ENCODE measurements at places on chromosomes 4 and X.

GRCh38 chrX:15142084-15142715 lies 127.7 kb downstream of the ASB9 start:
- DNase-seq = no peak

- DNase-seq = no peak
These were observed 243.4 kb upstream of the GRID2 start for GRCh38 chr4:92060333-92060732.

DNA sequence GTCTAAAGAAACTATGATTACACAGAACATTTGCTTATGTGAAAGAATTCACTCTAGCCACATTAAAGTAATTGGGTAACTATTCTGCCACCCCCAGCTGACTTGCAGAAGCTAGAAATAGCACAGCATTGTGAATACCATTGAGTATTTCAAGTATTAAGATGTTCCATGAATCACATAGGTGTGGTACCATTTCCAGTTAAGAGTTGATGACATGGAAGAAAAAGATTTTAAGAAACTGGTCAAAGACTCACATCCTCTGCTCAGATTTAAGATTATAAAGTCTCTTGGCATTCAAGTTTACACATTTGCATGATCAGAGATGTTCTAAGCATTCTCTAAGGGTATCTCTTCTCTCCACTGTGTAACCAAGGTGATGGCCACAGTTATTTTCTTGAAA lies 287.5 kb downstream of the CAMK2D start:
- DNase-seq = peak; percentile 31

DNA sequence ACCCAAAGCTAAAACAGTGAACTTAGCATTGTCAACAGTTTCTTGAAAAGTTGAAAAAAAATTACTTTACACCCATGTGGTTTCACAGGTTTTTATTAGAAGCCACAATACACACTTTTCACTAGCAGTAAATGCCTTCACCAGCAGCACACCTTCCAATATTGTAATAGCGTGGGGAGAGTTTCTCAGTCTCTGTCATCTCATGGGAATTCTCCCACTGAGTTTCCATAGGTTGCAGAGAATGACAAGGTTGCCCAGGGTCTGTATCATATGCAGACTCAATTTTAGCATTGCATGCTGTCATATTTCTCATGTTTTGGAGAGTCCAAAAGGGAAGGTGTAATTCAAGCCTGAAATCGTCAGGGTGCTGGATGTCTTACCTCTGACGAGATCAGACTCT lies 486.1 kb upstream of the TENM3 start:
- DNase-seq = no peak

DNA sequence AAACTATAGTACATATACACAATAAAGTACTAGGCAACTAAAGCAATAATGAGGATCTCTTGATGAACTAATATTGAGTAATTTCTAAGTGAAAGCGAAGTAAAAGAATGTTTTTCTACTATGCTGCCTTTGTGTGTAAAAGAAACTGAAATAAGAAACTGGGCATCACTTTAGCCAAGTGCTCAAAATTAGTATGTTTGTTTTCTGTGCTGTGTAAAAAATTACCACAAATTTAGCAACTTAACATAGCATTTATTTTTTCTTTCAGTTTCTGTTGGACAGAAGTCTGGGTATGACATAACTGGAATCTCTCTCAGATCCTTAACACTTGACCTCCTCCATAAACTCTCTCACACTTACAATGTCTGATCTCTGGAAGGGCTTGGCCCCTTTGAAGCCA lies 687.1 kb upstream of the MAGEB2 start:
- DNase-seq = no peak

GRCh38 chr4:107094976-107095375 lies 58.9 kb upstream of the DKK2 start:
- no peak for DNase-seq

DNA sequence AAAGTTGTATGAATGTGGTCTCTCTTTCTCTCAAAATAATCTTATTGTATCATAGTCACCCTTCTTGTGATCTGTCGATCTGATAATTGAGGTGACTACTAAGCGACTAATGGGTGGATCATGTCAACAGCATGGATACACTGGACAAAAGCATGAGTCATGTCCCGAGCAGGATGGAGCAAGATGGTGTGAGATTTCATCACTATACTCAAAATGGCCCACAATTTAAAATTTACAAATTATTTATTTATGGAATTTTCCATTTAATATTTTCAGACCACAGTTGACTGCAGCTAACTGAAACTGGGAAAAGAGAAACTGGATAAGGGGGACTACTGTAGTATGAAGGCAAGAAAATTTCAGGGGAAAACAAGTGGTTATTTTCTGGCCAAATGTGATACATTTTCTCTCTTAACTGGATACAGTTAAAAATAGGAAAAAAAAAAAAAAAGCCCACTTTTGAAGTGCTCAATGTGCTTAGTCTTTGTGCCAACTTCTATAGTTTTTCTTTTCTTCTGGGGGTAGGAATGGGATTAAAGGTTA lies 25.3 kb downstream of the FAM241A start:
- DNase-seq = peak; percentile 40

- DNase-seq = no peak
These were observed 56.4 kb downstream of the STARD8 start for GRCh38 chrX:68703846-68704245.

DNA sequence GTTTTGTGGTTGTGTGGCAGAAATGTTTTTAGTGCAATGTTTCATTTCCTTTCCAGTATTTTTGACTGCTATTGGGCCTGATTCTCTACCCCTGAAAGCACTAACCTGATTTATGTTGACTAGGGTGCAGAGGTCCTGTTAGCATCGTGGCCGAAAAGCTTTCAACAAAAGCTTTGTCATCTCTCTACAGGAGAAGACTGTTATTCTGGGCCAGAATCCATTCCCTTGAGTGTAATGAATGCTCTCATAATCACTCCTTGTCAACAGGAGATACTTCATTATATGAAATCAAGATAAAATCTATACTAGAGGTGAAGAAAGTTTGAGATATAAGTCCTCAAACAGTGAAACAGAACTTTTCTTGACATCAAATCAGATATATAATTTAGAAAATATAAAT lies 195.5 kb downstream of the ZNF330 start:
- no peak for DNase-seq

DNA sequence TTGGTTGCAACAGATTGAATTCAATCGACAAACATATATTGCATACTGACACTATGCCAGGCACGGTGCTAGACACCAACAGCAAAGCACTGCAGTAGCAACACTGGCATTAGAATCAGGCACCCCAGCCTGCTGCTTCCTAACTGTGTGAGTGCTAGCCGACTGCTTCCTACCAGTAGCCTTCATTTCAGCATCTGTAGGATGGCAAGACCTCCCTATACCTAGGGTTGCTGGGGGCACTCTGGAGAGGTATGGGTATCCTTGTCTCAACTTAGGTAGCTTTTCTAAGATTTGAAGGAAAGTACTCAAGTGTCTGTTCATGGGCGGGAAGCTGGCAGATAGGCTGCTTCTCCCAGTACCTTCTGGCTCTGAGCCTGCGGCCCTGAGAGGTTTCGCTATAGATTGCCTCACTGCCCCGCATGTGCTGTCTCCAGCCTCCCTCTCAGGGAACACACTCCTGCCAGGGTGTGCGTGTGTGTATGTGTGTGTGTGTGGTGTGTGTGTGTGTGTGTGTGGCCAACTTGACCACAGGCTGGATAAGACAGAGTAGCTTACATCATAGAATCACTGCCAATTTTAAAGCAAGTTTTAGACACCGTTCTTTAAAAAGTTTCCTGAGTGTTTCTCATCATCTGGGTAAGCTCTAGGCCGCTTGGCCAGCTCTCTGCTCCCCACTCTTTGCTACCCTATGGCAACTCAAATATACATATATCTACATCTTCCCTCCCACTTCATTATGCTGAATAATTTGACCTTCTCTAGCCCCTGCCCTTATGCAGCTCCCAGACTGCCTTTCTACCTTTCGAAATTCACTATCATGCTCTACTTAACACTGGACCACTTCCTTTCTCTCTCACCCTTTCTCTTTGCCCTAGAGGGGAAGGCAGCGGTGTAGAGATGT lies 97.0 kb upstream of the PJA1 start:
- no peak for DNase-seq

GRCh38 chr4:47827343-47828047 lies 10.4 kb downstream of the CORIN start:
- DNase-seq = no peak

- peak; percentile 36 for DNase-seq
These were observed at the start of gene NAAA for GRCh38 chr4:75940692-75941253. NAAA (minus strand) TSS chr4:75941013; CDS start chr4:75940949, 64 bp downstream.

GRCh38 chr4:16900325-16900724 lies 1.9 kb upstream of the LDB2 start:
- no peak for DNase-seq

DNA sequence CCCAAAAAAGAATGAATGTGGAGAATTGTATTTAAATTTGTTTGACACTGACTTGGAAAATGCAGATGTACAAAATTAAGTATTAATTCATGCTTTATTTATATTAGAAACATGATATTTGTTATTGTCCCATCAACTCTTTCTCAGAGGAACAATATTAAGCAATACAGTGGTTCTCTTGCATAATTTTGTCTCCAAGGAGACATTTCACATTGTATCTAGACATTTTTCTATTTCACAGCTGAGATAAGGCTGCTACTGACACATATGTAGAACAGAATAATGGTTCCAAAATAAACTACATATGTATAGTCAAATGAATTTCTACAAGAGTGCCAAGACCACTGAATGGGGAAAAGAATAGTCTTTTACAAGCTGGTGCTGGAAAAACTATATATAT lies 427.9 kb upstream of the SPANXN1 start:
- DNase-seq = no peak

DNA sequence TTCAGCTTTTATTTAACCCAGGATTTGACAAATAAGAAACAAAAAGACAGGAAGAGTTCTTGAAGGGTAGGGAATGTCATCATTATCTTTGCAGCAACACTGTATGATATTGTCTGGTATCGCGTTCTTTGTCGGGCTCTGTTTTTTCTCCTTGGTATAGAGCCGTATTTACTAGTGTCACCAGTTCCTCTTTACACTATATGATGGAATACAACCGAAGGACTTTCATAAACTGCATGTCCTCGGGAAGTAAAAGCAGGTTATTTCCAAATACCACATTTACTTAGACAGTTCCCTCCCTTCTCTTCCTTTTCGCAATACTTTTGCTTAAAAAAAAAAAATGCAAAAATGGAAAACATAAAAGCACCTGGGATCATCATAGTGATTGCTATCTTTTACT lies 96.6 kb upstream of the IL13RA1 start:
- no peak for DNase-seq

DNA sequence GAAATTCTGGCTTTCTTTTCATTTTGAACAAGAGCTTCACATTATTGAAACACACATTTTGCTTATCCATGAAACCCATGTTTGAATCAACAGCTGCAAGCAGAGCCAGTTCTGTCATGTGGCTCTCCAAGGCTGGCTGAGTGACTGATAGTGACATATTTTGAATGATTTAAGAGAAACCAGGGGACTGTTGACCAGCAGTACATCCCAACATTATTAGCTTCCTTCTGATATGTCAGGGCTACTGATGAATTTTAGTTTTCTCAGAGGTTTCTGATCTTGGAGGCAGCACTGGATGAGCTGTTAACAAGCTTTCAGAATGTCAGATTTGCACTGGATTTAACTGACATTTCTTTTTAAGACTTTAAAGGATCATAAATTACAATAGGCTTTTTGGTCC lies 74.6 kb upstream of the GRXCR1 start:
- DNase-seq = no peak

GRCh38 chr4:78749972-78750727 lies 26.0 kb upstream of the BMP2K start:
- DNase-seq = no peak

DNA sequence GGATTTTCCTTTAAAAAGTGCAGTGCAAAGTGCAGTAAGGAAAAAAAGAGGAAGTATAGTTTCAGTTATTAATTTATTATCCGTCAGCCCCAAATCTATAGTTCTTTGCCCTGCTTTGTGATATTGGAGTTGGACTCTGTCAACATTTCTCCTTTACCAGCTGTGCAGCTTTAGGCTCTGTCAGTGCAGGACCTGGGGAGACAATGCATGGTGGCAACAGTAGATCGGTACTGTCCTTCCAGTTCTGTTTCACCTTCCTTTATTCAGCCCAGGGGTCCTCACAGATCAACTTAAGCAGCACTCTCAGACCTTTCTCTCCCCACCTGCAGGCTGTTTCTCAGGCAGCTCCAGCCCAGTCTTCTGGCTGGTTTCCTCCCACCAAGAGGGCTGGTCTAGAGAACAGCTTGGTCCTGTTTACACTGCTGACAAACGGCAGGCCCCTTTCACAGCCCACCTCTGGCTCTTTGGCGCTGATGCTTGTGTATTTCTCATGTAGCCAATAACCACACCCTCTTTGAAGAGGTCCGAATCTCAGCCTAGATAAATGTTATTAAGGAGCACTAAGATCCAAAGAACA lies 71.6 kb downstream of the MCUB start:
- DNase-seq = no peak

- DNase-seq = no peak
These were observed 4.0 kb downstream of the LDB2 start for GRCh38 chr4:16894406-16894805.

DNA sequence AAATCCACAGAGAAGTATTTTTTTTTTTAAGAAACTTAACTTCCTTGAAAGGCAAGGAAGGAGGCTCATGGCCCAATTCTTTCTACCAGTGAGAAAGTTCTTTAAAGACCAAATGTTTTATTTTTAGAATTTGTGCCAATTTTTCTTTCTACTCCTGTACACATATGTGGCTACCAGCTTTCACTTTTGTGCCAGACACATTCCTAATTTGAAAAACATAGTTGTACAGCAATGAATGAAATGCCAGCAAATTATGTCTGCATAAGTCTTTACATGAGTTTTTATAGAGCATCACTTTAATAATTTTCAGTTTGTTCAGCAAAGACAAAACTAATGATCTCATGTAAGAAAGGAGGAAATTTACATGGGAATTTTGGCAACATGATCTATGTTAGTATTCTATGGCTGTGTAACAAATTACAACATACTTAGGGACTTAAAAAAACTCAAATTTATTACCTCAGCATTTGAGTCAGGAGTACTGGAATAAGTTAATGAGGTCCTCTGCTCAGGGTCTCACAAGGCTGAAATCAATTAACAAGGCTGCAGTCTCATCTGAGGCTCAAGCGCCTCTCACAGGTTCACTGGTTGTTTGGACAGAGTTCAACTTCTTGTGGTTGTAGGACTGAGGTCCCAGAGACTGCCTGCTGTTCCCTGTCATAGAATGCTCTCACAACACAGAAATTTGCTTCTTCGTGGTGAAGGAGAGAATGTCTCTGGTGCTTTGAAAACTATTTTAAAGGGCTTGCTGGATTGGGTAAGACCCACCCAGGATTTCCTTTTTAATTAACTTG lies 678.2 kb upstream of the FAM241A start:
- DNase-seq = no peak

- DNase-seq = no peak
These were observed 108.4 kb downstream of the ANTXR2 start for GRCh38 chr4:79964400-79965211.

GRCh38 chrX:86121916-86122315 lies 26.3 kb upstream of the DACH2 start:
- no peak for DNase-seq

DNA sequence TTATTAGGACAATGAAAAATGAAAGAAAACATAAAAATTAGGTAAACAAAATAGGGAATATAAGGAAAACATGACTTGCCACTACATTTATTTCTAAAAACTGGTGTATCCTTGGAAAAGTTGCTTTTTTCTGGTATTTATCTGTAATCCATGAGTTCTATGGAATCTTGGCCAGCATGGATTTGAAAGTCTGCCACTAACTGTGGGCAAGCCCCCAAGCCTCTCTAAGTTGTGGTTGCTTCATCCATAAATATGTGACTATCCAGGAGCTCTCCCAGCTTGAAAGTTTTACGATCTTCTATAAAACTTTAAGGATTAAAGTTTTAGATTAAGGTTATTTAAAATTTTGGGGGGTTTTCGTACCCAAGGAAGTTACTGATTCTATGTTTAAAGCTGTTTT lies 21.8 kb downstream of the RPS6KA3 start:
- no peak for DNase-seq
